ENCODE measurements at places on chromosomes 7 and 10.

DNA sequence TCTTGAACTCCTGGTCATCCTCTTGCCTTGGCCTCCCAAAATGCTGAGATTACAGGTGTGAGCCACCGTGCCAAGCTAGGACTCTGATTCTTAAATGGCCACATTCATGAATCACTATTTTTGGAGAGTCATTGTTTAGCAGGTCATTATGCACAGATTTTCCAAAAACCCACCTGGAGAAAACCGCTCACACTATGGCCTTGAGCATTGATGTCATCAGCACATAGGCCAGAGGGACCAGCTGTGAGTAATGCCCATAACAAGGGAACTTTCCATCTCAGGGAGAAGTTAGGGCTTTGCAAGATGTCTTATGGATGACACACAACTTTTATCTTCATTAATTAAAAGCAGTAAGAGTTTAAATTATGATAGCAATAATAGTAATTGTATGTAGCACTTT lies 86.4 kb upstream of the KIF5B start:
- no peak for DNase-seq

DNA sequence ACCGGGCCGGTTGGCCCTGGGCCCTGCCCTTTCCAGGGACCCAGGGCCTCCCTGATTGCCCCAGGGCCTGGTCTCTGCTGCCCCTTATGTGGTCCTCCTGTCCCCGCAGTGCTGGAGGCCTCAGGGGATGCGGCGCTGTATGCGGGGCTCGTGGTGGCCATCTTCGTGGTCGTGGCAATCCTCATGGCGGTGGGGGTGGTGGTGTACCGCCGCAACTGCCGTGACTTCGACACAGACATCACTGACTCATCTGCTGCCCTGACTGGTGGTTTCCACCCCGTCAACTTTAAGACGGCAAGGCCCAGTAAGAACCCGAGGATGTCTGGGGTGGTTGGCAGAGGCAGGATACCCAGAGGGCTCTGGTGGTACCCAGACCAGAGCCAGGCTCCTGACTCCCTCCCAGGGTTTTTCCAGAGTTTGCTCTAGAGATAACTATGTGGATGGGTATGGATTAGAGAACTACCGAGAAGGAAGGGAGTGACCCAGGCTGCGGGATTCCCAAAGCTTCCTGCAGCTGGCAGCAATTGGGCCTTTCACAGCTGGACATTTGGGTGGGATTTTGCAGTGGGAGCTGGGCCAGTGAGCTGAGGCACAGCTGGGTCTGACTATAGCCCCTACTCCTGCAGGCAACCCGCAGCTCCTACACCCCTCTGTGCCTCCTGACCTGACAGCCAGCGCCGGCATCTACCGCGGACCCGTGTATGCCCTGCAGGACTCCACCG lies 28.1 kb upstream of the SLC29A3 start:
- DNase-seq = no peak

GRCh38 chr10:22259280-22259679 lies 41.5 kb upstream of the EBLN1 start:
- no peak for DNase-seq

- peak; percentile 78 for DNase-seq
Measured at GRCh38 chr7:29102558-29103151, 43.7 kb downstream of the CPVL start.

GRCh38 chr10:127356360-127356759 lies 160.0 kb upstream of the INSYN2A start:
- DNase-seq = no peak

Measured in left kidney (tissue), 8 donors.